Activated CD4-positive, alpha-beta memory T cell treated with anti-CD3 and anti-CD28 coated beads, Interleukin-2, amount 10 ng/mL, durations not matched to agents 7 days and 5 days (primary cell): ENCODE measurements at places on chromosomes 2 and 18. TPM values are rescaled to one million over a fixed set of nuclear protein-coding genes. Genes with fewer than 3 reads are reported as not detected.

DNA sequence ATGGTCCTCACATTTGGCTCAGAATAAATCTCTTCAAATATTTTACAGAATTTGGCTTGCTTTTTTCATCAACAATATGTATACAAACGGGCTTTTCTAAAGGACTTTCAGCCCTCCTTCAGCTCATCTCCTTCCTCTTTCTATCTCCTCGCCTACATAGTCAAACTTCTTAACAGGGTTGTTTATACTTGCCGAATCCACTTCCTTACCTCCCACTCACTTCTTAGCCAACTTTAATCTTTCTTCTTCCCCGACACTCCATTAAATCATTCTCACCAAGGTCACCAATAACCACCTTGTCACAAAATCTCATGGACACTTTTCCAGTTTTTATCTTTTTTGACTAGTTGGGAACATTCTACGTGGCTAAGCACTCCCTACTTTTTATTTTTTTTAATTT, 325.2 kb downstream of the PLCL1 start:
- DNase-seq: no peak

DNA sequence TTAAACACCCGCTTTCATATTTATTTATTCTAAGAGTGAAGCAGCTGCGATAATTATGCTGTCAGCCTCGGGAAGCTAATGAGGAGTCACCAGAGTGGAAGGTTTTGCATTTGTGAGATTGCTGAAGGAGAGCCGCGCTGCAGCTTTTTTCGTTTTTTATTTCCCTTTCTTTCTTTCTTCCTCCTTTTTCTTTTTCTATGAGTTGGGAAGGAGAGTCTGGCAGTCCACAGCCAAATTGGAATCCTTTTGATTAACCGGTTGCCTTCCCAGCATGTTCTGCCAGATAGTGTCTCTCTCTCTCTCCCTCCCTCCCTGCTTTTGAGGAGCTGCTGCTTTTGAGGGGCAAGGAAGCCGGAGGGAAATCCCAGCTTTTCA, 82.1 kb downstream of the CDK15 start:
- DNase-seq: no peak

DNA sequence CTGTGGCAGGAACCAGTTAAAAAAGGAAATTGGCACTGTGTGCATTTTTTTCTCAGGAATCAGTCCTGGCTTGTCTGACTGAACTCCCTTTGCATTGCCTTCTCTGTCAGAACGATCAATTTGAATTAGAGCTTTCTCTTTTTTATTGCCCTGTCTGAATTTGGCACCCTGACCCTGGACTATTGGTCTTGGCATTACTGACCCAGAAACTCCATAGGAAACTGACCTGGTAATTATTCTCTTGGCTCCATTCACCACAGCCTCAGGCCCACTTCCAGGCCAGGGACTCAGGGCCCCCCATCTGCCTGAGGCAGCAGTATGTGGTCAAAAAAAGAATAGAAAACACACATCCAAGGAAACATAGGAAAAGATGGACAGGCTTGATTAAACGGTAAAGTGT, 32.0 kb upstream of the CCDC88A start:
- no peak for DNase-seq

DNA sequence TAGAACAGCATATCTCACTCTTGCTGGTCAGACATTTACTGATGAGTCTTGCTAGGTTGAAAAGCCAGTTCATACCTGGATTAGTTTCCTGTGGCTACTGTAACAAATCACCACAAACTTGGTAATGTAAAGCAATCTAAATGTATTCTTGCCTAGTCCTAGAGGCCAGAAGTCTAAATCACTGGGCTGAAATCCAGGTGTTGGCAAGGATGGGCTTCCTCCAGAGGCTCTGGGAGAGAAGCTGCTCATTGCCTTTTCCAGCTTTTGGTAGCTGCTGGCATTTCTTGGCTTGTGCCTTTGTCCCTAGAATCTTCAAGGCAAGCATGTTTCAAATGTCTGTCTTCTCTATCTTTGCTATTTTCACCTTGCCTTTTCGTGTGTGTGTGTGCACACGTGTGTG, 62.3 kb upstream of the MAP4K3 start:
- DNase-seq: no peak

GRCh38 chr2:201668402-201668910, 25.2 kb upstream of the TMEM237 start:
- DNase-seq: no peak

DNA sequence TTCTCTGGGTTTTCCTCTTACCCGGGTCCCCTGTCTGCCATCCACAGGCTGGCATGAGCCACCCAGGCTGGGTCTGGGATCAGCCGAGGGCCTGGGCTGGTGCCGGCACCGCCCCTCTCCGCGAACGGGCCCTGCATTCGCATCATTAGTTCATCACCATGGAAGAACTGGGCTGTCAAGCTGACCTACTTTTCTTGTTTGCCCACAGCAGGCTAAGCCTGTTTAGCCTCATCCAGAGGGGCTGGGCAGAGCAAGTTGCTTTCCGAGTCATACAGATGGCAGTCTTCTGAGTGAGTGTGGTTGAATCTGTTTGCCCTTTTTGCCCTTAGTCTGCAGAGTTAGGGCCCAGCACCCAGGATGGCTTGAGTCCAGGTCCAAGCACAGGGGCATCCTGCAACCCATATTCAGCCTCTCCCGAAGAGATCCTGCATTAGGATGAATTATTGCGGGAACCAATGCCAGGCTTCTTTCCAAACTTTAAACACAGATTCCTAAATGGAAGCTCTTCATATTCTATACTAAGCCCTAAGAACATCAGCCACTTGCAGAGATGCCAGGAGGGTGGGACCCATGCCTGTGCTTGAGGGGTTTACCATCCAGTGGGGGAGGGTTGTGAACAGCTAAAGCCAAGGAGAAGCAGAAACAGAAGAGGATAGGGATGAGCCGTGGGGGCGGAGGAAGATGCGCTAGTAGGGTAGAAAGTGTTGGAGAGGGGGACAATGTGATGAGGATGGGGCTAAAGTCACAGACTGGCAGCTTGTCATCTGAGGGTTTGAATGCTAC, 68.0 kb downstream of the NPAS2 start:
- DNase-seq: no peak

GRCh38 chr2:222054813-222055212, 244.0 kb downstream of the PAX3 start:
- no peak for DNase-seq

GRCh38 chr2:84388133-84388532, 70.9 kb downstream of the SUCLG1 start:
- DNase-seq: no peak

DNA sequence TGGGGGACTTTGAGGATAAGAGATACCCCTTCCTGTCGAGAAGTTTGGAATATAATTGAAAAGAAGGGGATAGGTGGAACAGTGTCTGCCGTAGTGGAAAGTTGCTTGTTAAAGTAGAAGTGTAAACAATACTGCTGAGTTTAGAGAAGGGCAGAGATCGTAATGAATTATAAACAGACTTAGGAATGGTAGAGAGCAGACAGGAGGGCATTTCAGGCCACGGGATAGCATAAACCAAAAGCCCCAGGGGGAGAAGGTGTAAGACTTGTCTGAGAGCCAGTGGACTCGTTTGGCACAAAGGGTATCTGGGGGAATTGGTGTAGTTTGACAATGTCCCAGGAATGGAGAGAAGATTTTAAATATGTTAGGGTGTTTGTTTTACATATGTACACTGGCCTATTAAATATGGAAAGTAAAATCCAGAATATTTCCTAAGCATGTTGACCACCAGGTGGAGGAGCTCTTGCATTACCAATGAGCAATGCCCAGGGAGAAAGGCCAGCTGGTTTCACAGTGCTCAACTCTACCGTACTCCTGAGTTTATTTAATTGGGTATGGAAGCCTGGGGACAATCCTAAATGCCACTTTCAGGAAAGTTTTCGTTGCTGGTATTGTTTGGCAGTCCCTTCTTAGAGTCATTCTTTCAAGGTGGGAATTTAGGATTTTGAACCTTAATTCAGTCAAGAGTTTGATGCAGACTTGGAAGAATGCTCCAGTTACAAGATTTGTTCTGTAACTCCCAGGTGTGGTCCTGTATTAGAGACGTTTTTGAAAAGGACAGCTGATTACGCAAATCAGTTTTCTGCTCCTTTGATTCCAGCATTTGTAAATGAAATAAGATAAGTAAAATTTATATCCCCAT, 7.5 kb downstream of the COPS8 start:
- DNase-seq: no peak

DNA sequence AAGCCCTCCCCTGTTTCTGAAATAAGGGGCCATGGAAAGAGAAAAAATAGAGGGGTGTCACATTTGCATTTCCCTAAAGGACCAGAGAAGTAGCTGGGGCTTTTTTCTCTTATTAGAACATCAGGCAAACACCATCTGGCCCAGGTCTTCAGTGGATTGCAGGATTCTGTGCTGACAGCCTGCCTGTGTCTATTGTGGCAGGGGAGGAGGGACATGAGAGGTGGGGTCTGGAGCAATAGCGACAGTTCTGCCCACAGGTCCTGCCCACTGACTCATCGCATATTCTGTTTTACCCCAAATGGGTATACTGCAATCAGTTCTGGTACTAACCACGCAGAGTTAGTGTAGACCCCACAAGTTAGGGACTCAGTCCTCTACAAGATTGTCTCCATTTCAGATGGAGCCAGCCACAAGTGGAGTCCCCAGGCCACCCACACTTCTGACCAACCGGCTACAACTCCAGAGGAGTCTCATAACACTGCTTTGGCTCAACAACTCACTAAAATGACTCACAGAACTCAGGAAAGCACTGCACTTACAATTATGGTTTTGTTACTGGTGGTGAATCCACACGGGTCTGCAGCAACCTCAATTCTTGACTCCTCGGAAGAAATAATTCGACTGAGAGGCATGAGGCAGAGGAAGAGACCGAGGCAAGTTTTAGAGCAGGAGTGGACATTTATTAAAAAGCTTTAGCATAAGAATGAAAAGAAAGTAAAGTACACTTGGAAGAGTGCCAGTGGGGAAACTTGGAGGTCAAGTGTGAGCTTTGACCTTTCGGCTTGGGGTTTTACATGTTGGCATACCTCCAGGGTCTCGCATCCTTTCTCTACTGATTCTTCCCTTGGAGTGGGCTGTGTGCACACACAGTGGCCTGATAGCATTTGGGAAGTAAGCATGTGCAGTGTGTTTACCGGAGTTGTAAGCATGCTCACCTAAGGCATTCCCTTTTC, 146.4 kb upstream of the SPATS2L start:
- no peak for DNase-seq

DNA sequence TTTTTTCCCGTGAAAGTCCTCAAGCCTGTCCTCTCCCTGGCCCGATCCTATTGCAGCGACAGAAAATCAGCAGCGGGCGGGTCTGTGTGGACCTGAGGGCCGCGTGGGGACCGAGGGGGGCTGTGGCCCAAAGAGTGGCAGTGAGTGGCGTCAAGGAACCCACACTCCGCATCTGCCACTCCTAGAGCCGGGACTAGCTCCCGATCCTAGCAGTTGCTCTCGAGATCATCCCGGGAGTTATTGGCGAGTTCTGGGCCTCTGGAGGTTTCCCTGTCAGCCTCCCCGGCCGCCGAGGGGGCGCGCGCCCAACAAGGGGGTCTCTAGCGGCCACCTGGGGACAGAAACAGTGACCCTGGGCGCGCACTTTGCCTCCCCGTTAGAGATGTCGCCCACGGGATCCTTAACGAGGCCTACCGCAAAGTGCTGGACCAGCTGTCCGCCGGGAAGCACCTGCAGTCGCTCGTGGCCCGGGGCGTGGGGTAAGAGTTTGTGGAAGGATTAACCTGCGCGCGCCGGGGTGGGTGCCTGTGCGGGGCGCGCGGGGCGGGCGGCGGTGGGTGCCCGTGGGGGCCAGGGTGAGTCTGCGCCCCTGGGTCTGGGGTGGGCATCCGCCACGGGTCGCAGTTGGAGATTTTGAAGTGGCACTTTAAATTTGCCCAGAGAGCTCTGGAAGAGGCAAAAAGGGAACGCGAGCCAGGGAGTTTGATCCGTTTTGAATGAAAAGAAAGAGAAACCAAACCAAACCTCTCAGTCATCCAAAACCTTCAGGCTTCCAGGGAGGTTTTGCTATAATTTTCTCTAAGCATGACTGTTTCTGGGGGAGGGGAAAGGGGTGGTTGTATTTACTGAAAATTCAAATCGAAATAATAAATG, 3.5 kb downstream of the ADCYAP1 start:
- DNase-seq: no peak

- DNase-seq: no peak
Measured at GRCh38 chr18:67938660-67939059, 422.1 kb upstream of the DSEL start.

GRCh38 chr2:181570833-181571661, 85.9 kb downstream of the CERKL start:
- DNase-seq: no peak

DNA sequence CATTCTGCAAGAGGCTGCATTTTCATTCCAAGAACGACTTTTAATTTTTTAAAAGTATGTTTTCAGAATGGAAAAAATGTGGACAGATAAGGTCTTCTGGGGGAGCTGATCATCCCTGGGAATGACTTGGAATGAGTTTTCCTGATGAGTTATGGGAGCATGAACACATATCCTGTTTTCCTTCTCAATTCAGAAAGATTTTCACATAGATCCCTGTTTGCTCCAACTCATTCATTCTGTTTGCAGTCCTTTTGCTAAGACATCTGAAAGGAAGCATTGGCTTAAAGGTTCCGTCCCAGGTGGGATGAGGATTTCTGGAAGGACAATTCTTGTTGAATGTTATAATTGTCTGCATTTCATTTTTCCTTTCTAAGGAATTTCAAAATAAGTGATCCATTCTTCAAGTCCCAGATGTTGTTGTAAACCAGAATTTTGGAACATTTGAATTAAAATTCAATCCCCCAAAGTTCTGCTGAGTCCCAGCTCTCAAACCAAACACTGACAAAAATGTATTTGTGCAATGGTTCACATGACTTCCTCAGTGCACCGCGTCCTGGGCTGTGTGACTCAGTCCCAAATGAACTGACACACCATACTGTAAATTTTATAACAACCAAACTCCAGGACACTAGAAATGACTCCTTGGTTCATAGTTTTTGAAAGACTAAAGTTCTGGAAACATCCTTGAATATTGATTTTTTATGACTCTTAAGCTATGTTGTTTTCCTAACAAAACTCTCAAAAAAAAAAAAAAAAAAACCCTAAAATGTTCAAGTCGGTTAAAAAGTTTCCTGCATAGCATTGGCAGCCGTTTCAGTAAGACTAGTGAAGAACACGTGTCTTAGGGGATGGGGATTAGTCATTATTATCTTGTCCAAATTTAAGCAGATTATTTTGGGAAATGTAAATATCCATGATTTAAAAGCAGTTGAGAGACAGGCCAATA, 281.8 kb upstream of the TCF4 start:
- no peak for DNase-seq

GRCh38 chr2:177076636-177077179, 135.9 kb upstream of the HNRNPA3 start:
- DNase-seq: no peak

LAMA3 gene
- 0.05 TPM for total RNA-seq

APOB gene
- total RNA-seq: not detected

TMEFF2 gene
- not detected for total RNA-seq

REG3A gene
- total RNA-seq: not detected

DOK6 gene
- total RNA-seq: not detected

SEC11C gene
- total RNA-seq: 129 TPM
